ENCODE measurements at places on chromosomes 7 and 10. TPM values are rescaled to one million over a fixed set of nuclear protein-coding genes. Genes with fewer than 3 reads are reported as not detected.

DNA sequence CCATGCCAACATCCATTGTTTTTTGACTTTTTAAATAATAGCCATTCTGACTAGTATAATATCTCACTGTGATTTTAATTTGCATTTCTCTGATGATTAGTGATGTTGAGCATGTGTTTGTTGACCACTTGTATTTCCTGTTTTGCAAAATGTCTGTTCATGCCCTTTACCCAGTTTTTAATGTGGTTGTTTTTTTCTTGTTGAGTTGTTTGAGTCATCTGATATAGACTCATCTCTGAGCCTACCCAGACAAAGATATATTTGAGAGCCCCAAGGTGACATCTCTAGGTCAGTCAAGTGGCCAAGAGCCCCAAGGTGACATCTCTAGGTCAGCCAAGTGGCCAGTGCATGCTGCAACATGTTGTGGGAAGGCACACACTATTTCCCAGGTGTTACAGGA lies 224.7 kb downstream of the HECW1 start:
- no peaks in the 10 kb centered on the region for H3K27me3 ChIP-seq
- no peak overlapping the region for H3K4me3 ChIP-seq
- H3K27ac ChIP-seq, result no peak overlapping the region
- no peak for DNase-seq
- no peaks in the 10 kb centered on the region for H3K36me3 ChIP-seq
- no peaks in the 10 kb centered on the region for H3K4me1 ChIP-seq

DNA sequence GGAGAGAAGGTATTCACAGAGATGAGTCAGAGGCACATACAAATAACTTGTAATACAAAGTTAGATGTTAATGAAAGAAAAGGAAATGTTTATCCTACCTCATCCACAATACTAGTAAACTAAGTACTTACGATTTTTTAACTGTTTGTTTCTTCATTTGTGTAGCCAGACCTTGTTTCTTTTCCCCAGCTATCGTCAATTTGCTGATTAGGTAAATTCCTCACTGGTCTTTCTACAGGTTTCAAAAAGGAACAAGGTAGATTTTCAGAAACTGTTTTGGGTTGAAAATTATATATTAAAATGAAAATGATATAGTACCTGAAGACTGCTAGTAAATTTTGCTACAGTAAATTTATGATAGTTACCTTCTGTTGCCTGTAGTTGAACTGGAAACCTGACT lies 56.6 kb downstream of the PON1 start:
- no peaks in the 10 kb centered on the region for H3K36me3 ChIP-seq
- no peaks in the 10 kb centered on the region for H3K4me1 ChIP-seq
- no peak overlapping the region for H3K27ac ChIP-seq
- no peak overlapping the region for H3K4me3 ChIP-seq
- H3K27me3 ChIP-seq, result peaks cover 6% of the 10 kb centered on the region

GRCh38 chr10:132144086-132144485 lies 42.7 kb upstream of the DPYSL4 start:
- H3K4me3 ChIP-seq, result no peak overlapping the region
- H3K27ac ChIP-seq, result no peak overlapping the region
- no peaks in the 10 kb centered on the region for H3K36me3 ChIP-seq
- H3K27me3 ChIP-seq, result no peaks in the 10 kb centered on the region

DNA sequence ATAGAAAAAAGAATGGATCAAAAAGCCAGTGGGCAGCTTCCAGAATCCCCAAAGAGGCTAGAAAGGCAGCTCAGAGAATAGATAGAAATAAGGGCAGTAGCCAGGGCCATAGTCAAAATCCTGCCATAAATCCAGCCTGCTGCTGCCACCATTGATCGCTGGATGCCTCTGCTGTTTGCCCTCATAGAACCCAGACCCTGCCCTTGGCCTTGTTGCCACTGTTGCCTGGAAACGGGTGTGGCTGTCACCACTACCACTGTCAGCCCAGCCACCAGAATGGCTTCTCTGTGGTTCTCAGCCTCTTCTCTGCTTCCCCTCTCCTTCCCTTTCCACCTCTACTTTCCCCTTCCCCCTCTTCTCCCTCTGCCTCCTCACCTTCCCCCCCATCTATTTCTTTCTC lies 57.8 kb downstream of the HHEX start:
- H3K4me3 ChIP-seq, result no peak overlapping the region
- no peaks in the 10 kb centered on the region for H3K36me3 ChIP-seq
- peaks cover 8% of the 10 kb centered on the region for H3K4me1 ChIP-seq
- no peaks in the 10 kb centered on the region for H3K27me3 ChIP-seq
- DNase-seq, result no peak
- H3K27ac ChIP-seq, result no peak overlapping the region

- H3K36me3 ChIP-seq, result no peaks in the 10 kb centered on the region
- DNase-seq, result no peak
- no peak overlapping the region for H3K27ac ChIP-seq
- no peaks in the 10 kb centered on the region for H3K4me1 ChIP-seq
- no peak overlapping the region for H3K4me3 ChIP-seq
Observed at GRCh38 chr7:85289279-85289678, 102.4 kb upstream of the SEMA3D start.

GRCh38 chr7:48832303-48832845 lies 92.0 kb upstream of the CDC14C start:
- H3K4me1 ChIP-seq, result no peaks in the 10 kb centered on the region
- no peaks in the 10 kb centered on the region for H3K36me3 ChIP-seq
- no peak overlapping the region for H3K4me3 ChIP-seq
- no peak overlapping the region for H3K27ac ChIP-seq

The RNF32 gene
- total RNA-seq, result 0.18 TPM

The PKD2L1 gene
- not detected for total RNA-seq

The UTF1 gene
- total RNA-seq, result not detected

The GRID1 gene
- total RNA-seq, result not detected
